ENCODE measurements at places on chromosomes 5 and 9. TPM values are rescaled to one million over a fixed set of nuclear protein-coding genes. Genes with fewer than 3 reads are reported as not detected.

DNA sequence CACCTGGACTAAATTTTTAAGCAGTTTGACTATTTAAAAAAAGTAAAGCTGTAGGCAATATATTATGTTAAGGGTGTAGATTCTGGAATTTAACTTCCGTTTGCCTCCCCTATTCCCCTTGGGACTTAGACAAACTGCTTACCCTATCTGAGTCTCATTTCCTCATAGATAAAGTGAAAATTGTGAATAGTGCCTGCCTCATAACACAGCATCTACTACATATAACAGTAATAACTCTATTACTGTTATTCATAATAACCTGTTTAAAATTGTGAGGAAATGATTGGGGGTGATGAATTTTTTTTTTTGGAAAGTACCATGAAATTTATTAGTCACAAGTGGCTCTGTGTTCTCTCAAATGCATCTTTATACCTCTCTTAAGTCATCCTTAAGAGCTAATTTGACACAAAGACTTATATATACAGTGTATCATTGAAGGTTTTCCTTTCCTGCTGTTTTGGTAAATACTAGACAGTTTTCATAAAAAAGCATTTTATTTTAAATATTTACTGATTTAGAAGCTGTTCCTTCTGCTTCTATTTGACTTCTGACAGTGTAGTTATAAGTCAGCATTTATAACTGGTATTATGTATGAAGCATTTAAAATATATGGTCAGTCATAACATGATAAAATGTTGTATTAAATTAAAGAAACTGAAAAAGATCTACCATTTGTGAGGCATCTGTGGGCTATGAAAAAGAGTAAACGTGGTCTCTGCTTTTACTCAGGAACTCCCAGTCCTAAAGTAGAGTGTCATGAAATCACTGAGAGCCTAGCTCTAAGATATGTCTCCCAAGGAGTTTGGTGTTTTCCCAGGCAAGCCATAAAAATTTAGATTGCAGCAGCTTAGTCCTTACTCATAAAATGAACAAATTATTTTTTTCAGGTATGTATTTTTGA lies 46.4 kb downstream of the MCCC2 start:
- no peak for DNase-seq

SMIM33 gene
- not detected for polyA plus RNA-seq

DNA sequence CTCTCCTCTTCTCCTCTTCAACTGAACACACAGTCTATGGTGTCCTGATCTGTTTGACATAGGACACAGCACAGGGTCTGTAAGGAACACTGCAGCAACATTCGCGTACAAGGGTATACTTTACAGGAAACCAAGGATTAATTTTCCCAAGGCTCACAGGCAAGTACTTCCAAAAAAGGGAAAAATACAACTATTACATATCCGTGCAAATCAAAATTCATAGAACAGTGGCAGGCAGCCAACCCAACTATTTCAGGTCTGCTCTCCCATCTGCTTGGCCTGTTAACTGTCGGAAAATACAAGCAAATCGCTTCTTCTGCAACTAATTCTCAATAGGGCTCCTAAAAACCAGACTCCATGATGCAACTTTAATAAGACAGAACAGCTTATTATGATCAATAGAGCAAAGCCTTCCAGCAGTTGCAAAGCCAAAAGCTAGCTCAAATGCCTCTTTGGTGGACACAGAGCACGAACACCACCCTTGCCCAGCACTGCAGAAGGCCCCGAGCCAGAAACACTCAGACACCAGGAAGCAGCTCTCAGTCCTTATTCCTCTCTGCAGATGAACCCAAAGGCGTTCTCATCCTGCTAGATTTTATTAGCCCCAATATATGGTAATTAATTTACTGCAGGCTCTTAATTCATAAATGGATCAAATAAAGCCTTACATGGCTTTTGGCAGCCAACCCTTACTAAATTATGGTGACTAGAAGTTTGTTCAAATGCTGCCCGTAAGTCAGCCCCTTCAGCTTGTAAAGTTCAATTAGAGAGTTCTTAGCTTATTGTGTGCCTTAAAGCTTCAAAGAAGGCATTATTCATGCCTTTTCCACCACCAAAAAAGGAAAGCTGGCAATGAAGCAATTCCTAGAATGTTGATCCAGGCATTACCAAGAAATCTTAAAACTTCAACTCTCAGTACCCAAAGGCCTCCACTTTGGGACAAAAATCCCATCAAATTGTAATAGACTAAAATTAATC lies 68.8 kb downstream of the ZNF608 start:
- peak; percentile 96 for DNase-seq

NR4A3 gene
- 1.9 TPM for polyA plus RNA-seq

- DNase-seq: no peak
Measured at GRCh38 chr5:128537221-128537999, 635 bp downstream of the FBN2 start.

PIP5K1B gene
- polyA plus RNA-seq: 1.7 TPM

LECT2 gene
- polyA plus RNA-seq: not detected

DNA sequence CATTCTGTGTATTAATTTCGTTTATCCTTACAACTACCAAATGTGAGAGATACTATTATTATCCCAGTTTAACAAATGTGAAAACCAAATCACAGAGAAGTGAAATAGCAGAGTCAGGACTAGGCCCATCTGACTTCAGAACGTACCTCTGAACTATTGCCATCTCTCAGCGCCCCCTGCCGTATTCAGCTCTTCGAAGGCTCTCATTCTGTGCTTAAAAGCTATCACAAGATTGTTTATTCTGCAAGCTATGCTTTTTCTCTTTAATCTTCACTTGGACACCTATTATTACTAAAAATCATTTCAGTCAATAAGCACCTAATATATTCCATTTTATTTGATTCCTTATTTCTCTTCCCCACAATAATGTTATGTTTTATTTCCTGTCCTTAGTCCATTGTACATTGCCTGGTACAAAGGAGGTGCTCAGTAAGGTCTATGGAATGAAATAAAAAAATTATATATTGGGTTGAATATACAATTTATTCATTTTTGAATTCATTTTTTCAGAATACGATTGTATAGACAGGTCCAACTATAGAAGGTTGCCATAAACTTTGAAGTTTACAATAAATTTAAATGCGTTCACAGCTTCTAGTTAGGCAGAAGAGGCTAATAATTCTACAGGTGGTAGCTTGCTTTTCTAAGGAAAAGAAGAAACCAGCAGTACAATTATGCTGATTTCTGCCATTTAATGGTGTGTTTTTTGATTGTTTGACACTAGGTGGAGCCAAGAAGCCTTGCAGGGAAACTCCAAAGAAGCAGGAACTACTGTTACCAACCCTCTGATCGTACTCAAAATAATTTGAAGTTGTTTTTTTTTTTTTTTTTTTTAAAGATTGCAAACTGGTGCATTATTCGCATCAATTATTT lies 202.2 kb upstream of the DMRTA1 start:
- peak; percentile 17 for DNase-seq

GRCh38 chr5:59380350-59380951 lies 513.1 kb downstream of the PDE4D start:
- peak; percentile 62 for DNase-seq

- no peak for DNase-seq
Measured at GRCh38 chr5:11777096-11777495, 127.2 kb downstream of the CTNND2 start.

RARS1 gene
- polyA plus RNA-seq: 64.5 TPM

NPDC1 gene
- polyA plus RNA-seq: 43.8 TPM

DNA sequence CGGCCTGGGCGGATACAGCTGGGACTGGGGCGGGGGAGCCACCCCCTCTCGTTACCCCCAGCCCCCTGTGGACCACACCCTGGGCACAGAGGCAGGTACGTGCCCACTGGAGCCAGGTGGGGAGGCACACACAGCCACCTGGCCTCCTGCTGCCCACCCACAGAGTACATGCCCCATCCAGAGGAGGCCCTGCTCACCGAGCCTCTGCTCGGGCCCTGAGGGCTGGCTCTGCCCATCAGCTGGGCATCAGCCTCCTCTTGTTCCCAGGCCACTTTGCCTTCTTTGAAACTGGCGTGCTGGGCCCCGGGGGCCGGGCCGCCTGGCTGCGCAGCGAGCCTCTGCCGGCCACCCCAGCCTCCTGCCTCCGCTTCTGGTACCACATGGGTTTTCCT lies 6.3 kb downstream of the MAMDC4 start:
- no peak for DNase-seq

DNA sequence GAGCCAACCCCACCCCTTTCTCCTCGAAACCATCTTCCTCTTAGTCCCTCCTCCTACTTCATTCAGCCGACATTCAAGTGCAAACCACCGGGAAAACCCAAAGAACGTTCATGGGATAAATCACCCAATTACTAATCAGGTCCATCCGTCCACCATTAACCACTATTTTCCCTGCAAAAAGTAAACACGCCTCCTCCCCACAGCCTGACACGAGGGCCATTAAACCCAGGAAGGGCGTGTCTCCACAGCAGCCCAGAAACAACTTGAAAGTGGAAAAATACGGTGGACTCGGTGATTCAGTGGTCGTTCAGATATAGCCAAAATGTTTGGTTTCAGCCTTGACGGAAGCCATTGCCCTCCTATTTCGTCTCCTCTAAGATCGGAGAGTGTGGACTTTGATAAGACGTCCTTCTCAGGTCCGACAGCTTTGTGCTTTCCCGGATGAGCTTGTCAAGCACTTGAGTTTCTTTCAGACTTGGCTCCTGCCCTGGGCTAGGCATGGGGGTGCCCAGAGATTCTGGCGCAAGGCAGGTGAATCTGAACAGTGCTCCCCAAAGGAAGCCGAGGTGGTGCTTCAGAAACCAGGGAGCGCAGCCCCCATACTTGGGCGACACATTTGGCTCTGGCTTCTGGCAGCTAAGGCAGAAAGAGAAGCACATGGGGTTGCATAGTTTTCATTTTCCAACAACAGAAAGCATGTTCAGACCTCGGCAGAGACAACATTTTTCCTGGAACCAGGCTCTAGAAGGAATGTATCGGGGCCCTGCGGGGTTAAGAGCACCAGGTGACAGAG lies 56.6 kb downstream of the SMIM23 start:
- DNase-seq: no peak

TMEFF1 gene
- polyA plus RNA-seq: 1.3 TPM

DNA sequence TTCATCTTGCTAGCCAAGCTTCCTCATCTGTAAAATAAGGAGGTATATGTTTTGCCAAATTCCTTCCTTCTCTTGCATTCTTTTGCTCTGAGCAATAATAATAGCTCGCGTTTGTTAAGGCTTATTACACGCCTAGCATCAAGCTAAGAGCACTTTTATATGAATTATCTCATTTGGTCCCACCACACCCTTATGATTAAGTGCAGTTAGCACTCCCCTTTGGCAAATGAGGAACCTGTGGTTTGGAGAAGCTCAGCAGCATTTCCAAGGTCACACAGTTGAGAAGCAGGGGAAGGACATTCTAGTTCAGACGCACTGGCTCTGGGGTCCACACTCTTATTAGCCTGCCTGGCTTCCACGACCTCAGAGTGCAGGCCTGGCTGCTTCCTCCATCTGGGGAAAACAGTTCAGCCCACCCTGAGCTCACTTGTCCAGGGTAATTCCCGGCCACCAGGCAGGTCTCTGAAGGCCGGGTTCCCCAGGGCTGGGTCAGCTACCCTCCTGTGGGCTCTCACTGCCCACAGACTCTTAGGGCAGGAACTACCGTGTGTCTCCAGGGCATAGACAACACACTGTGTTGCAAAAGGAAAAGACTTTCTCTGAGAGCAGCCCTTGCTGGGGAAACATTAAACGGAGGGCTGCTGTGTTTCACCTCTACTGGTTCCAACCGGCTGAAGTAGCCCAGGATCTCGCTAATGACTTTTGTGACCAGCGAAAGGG lies 9.9 kb upstream of the FBP1 start:
- DNase-seq: peak; percentile 27

- DNase-seq: no peak
Measured at GRCh38 chr5:127320032-127320965, 29.7 kb downstream of the MEGF10 start.

DNA sequence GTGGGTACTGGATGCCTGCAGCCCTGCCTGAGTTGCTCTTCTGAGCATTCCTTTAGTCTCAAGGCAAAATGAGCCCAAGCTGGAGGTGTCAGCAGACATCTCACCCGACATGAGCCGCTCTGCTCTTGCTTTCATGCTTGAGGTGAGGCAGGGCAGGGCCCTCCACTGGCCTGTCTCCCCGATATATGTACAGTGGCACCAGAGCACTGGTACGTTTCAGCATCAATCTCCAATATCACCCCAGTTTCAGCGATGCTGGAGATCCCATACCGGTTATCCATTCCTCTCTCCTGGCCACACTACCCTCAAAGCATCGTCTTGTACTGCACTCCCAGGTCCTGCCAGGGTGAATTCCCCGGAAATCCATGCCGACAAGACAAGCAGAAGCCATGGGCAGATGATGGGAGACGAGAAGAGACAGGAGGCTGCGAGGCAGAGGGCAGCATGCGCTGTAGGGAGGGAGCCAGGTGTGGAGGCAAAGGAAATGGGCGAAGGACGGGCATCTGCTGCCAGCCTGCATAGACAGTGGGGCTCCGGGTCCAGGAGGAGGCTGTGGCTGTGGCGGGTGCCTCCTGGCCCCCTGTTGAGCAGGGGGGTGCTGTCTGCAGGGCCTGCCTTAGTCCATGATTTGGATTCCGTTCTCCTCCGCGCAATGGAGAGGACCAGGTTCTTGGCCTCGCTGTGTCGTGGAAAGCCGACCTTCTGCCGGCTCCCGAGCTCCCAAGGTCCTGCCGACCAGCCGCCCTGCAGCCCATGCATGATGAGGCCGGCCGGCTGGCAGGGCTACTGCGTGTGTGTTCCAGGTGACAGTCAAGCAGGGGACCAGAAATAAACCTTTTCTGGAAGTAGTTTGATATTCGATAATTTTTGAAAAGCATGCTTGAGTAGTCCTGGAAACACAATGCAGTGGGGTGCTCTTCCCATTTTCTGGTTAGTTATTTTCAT lies 152.2 kb upstream of the IRX2 start:
- DNase-seq: no peak

LCN9 gene
- not detected for polyA plus RNA-seq

DNA sequence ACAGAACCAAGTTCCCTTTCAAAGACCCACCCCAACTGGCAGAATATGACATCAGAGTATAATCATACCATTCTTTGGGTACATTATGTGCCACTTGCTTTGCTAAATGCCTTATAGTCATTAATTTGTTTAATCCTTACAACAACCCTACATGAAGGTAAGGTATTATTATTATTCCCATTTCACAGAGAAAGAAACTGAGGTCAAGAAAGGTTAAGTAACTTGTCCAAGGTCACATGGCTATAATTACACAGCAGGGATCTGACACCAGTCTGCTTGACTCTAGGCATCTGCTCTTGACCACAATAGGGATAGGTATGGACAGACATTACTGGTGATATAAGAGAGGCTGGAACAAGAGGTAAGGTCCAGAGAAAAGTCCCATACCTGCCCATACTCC lies 1.2 kb downstream of the FCHSD1 start:
- DNase-seq: no peak

ABLIM3 gene
- polyA plus RNA-seq: 102 TPM

GRCh38 chr9:136697146-136697820 lies 10.0 kb upstream of the AGPAT2 start:
- DNase-seq: no peak

- DNase-seq: no peak
Measured at GRCh38 chr5:124126504-124127217, 614.7 kb downstream of the CSNK1G3 start.

RANBP17 gene
- polyA plus RNA-seq: 4.7 TPM

- DNase-seq: no peak
Measured at GRCh38 chr5:322281-322941, 897 bp downstream of the AHRR start.

GRCh38 chr5:138843316-138844124 lies 31.6 kb downstream of the LRRTM2 start:
- no peak for DNase-seq

All from muscle of back (tissue), 13 donors.